ENCODE measurements at places on chromosomes 11 and 22.

- no peak for DNase-seq
Observed at GRCh38 chr11:45501392-45502225, 163.8 kb downstream of the CHST1 start.

GRCh38 chr22:42777126-42777525 is 56.5 kb upstream of the A4GALT start:
- DNase-seq = no peak

DNA sequence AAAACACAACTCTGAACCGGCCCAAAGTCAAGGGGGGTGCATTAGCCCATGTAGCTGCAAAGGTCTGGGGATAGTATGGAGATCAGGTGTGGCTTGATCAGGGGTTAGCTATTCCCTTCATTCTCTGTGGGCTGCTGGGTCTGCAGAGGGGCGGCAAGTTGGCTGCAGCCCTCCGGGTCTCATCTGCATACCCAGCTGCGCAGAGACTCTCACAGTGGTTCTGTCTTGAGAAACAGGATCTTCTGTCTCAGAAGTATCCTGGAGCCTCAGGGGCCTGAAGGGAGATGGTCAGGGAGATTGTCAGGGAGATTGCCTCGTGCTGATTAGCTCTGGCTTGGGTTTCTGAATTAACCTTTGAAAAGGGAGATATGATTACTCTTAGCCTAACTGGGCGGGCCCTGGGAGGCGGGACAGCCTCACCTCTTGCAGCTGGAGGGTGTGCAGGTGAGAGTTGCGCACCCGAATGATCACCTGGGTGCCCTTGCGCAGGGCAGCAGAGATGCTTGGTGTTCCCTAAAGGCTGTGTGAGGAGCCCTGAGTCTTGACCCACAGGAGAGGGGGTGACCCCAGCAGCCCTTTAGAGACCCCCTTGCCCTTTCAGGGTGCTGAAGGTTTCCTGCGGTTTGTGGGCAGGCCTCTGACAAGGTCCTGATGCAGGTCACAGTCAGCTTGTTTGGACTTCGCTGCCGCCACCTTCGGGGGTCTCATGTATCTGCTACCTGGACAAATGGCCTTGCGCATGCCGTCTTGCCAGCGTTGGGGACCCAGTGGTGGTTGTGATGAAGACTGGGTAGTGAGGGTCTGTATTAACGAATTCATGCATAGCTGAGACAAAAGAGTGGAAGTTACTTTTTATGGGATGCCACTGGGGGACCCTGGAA is 7.3 kb downstream of the ARHGAP8 start:
- no peak for DNase-seq

DNA sequence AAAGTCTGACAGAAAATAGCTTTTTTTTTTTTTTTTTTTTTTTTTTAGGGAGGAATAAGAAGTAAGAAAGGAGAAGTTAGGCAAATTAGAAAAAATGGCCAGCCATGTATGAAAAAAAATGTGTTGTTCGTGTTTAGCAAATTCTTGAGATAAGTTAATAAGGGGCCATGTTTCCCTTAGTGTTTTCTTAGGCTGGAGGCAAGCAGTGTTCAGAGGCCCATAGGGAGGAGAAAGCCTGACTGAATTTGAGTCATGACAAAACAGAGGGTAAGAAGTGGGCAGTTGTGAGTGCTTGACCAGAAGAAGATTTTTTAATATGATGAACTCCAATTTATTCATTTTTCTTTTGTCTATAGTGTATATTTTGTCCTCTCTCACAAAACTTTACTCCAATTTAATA is 766.4 kb downstream of the FAM181B start:
- DNase-seq = no peak

- no peak for DNase-seq
Observed at GRCh38 chr11:19196432-19196831, 5.4 kb downstream of the CSRP3 start.

DNA sequence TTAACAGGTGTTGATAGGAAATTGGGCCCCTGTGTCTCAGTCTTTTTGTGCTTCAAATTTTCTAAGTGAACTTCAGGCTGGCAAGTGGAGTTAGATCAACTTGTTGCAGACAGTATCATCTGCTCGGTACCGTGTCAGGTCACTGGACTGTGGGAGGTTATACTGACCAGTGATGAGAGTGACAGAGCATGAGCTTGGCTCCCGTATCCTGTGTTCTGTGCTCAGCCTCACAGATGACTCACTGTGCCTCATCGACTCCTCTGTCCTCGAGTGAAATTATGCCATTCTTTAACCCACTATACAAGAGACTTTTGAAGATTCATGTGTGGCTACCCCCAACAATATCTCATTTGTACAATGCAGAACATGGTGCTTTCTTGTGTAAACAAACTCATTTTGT is 7.9 kb downstream of the GRAP2 start:
- DNase-seq = no peak

DNA sequence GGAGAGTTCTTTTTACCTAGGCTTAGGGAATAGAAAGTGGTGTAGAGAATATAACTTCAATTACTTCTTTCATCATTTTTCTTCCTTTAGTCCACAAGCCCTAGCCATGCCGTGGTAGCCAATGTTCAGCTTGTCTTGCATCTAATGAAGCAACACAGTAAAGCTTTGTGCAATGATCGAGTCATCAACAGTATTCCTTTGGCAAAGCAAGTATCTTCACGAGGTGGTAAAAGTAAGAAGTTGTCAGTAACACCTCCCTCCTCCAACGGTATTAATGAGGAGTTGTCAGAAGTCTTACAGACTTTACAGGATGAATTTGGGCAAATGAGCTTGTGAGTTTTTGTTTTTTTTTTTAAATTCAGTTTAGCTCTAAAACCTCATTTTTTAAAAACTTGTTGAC is 37.4 kb downstream of the CEP57 start:
- no peak for DNase-seq

DNA sequence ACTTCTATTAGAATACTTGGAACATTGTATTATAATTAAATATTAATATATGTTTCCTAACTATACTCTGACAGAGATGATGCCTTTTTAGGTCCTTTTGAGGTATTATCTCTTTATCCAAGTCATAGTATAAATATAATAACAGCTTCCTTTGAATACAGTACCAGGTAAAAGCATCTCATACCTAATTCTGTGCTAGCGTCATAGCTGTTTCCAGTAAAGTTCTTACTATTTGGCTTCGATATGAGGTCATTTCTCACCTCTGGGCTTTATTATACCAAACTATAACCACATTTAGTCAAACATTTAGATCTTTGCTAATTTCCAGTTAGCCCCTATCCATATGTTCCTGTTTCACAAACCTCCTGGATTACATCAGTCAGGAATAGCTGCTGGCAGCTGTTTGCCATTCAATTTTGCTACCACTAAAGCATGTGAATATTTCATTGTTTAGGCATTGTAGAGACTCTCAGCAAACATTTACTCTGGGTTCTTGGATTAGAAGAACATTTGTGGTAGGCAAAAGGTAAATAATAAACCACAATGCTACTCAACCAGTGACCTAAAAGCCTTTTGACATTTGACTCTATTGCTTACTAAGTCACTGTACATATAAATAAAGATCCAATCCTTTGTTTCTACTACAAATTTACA is 255.1 kb downstream of the TTC28 start:
- DNase-seq = no peak

DNA sequence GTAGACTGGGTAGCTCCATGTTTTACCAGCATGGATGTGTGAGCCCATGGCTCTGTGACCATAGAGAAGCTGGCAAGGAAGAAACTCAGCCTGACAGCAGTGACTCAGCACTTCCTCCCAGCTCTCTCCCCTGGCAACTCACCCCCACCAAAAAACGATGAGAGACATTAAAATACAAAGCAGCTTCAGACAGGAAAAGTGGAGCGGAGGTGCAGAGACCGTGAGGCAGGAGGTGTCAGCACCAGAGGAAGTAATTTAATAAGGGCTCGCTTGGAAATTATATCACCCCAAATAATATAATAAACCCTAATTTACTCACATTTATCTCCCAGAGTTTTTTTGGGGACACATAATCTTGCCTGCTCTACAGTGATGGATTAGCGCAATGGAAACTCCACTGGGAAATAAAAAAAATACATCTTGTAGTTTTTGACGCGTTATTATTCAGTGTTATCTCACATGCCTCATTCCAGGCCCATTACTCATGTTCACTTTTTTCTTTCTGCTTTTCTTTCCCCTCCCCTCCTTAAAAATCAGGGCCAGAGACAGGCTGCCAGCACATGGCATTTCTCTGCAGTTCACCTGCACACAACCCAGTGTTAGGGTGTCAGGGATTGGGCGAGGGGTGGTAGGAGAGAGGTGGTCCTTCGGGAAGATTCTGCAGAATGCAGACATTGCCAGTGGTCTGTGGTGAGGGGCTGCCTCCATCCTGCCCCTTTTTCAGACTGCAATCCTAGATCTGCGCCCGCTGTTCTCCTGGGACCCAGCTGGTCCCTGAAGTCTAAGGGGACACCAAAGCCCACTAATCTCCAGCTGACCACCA is 170.8 kb downstream of the BUD13 start:
- DNase-seq = no peak

GRCh38 chr11:37177721-37178120 is 579.7 kb upstream of the RAG2 start:
- DNase-seq = no peak

GRCh38 chr11:106022795-106023275 is 795 bp upstream of the MSANTD4 start:
- DNase-seq = no peak

DNA sequence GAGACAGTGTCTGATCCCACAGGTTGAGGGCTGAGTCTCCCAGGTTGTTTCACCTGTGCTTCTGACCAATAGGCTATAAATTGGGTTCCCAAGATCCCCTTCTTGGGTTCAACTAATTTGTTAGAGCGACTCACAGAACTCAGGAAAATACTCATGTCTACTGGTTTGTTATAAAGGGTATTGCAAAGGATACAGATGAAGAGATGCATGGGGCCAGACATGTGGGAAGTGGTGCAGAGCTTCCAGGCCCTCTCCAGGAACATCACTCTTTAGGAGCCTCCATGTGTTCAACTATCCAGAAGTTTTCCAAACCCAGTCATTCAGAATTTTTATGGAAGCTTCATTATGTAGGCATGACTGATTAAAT is 4.7 kb downstream of the KLHL22 start:
- DNase-seq = no peak

- DNase-seq = no peak
Observed at GRCh38 chr11:2217211-2218030, 45.8 kb upstream of the TH start.

- DNase-seq = no peak
Observed at GRCh38 chr11:43955381-43956118, 13.1 kb downstream of the C11orf96 start.

- no peak for DNase-seq
Observed at GRCh38 chr11:66126808-66127555, 56.9 kb downstream of the PACS1 start.

GRCh38 chr22:49179175-49179574 is 648.5 kb downstream of the BRD1 start:
- DNase-seq = no peak

DNA sequence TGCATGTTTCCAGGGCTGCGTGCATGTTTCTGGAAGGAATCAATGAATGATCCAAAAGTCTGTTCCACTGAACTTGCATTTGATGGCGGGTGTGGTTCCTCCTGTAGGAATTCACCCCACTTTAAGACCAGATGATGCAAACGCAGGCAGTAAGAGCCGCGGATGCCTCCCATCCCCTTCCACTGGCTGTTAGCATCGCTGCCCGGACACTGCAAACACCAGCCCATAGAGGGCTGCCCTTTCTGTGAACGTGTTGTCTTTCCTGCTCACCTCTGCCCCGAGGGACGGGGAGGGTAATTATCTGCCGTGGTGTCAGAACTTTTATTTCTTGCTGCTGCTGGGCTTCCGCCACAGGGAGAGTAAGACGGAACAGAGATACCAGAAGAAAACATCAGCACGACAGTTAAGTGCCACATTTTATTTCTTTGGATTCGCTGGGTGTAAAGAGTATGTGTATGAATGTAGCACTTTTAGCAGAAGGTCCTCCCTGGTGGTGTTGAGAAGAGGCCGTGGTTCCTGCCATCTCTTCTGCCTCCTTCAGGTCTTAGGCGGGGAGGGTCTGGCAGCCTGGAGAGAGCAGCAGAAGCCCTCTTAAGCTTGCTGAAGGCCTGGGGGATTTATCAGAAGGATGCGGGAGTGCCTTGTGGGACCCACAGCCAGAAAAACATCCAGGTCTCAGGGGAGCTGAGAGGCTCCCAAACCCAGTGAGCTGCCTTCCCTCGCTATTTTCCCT is 53.2 kb upstream of the NECTIN1 start:
- no peak for DNase-seq

GRCh38 chr11:72613977-72614376 is 60.2 kb downstream of the PDE2A start:
- DNase-seq = no peak

DNA sequence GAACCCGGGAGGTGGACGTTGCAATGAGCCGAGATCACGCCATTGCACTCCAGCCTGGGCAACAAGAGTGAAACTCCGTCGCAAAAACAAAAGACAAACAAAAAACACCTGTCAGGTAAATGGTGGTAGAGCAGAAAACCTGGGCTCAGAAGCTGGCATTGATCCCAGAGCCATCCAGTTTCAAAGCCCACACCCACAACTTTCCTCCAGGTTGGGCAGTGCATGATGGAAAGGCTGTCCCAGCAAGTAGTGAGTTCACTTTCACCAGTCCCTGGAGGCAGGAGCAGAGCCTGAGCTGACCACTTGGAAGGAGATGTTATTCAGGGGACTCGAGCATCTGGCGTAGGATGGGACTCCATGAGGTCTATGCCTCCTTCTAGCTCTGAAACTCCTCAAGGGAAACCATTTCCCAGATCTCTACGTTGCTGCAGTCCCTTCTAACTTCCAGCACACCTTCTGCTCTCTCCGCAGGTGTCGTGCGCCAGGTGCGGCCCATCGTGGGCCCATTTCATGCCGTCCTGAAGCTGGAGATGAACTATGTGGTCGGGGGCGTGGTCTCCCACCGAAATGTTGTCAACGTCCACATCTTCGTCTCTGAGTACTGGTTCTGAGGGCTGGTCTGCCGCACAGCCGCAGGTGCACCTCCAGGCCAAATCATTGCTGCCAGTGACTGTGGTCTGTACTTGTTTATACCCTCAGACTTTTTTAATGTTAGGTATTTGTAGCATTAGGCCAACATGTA is 71.6 kb upstream of the ATXN10 start:
- no peak for DNase-seq

DNA sequence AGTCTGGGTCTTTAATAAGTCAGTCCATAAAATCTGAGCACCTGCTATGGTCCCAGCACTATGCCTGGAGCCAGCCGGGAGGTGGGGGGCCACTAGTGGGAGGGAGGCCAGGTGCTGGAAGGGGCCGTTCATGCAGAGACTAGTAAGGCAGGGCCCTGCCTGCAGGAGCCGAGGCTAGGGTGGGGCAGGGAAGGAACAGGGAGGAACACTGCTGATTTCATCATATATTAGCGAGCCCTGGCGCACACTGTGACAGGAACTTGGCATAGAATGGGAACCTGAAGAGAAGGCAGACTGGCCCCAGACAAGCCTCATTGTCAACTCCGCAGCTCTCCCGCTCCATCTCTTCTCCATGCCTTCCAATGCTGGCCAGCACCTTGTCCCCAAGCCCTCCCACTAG is 7.1 kb downstream of the VSIG10L2 start:
- DNase-seq = peak; percentile 55
